Hair follicular keratinocyte (primary cell): ENCODE measurements at places on chromosomes 3 and 15. TPM values are rescaled to one million over a fixed set of nuclear protein-coding genes. Genes with fewer than 3 reads are reported as not detected.

SLC9C1 gene
- not detected in 2 replicates for total RNA-seq

CCK gene
- total RNA-seq: 1.0 and 2.8 TPM in 2 replicates

GP5 gene
- total RNA-seq: not detected in 2 replicates

MAP1A gene
- total RNA-seq: 0.39 and 0.42 TPM in 2 replicates

GOLGA8B gene
- 8.8 and 11.6 TPM in 2 replicates for total RNA-seq

IGF2BP2 gene
- 116 and 138 TPM in 2 replicates for total RNA-seq

STRIT1 gene
- not detected in 2 replicates for total RNA-seq

BTBD1 gene
- 54.1 and 58.8 TPM in 2 replicates for total RNA-seq

UROC1 gene
- not detected in 2 replicates for total RNA-seq

PLXND1 gene
- 0.47 and 0.76 TPM in 2 replicates for total RNA-seq

TIMP4 gene
- 0.08 TPM in 1 of 2 replicates, not detected in the other for total RNA-seq

MKRN3 gene
- 0.70 and 0.80 TPM in 2 replicates for total RNA-seq

IGDCC3 gene
- total RNA-seq: not detected in 2 replicates

PRC1 gene
- total RNA-seq: 38.0 and 169 TPM in 2 replicates

ZNF385D gene
- total RNA-seq: 0.08 TPM in 1 of 2 replicates, not detected in the other

ERC2 gene
- total RNA-seq: 2.4 and 3.3 TPM in 2 replicates

SV2B gene
- total RNA-seq: under 0.01 and 0.08 TPM in 2 replicates

GOLGA6L10 gene
- total RNA-seq: 0.23 TPM in 2 replicates

VEPH1 gene
- 0.08 and 0.34 TPM in 2 replicates for total RNA-seq

CASR gene
- total RNA-seq: not detected in 2 replicates

ZNF774 gene
- total RNA-seq: 1.7 and 2.9 TPM in 2 replicates

WDR49 gene
- not detected in 2 replicates for total RNA-seq

AADACL2 gene
- not detected in 2 replicates for total RNA-seq

XCR1 gene
- total RNA-seq: not detected in 2 replicates

ACTRT3 gene
- 1.9 and 4.4 TPM in 2 replicates for total RNA-seq
